Activated CD8-positive, alpha-beta memory T cell treated with anti-CD3 and anti-CD28 coated beads for 1 hour (primary cell): ENCODE measurements at places on chromosomes 6 and 20.
A peak's percentile ranks its signal among the peaks of the same experiment; 100 is the strongest.

- DNase-seq, result peak; percentile 51
Observed at GRCh38 chr20:25865715-25866656, 169.3 kb upstream of the ZNF337 start.

GRCh38 chr20:60727425-60727824 is 524.6 kb upstream of the CDH4 start:
- no peak for DNase-seq

DNA sequence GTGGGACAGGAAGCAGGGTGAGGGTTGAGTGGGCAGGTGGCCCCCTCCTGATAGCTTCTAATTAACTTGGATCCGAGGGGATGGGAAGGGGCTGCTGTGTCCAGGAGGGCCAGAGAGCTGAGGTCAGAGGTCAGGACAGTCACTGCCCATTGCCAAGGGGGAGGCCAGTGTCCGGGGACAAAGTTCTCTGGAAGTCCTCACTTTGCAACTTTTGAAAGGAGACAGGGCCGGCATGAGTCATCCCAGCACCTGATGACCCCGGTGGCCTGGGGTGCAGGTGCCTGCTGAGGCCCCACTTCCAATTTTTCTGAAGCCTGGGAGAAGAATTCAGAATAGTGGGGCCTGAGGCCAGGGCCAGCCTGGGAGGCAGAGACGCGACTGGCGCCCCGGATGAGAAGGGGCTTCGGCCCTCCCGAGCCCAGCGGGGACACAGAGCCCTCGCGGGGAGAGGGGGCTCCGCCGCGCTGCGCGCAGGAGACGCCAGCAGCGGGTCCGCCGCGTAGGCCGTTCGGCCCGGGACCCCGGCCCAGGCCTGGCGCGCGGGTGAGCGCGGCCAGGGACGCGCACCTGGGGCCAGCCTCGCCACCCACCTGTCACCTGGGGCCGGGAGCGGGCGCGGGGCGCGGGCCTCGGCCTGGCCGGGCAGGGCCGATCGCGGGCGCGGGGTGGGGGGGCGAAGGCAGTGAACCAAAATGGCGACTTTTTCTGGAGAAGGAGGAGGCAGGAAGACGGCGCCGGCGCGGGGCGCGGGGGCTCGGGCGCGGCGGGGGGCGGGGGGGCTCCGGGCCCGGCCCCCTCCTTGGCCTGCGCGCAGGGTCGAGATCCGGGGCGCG is 586 bp downstream of the ZNF512B start:
- no peak for DNase-seq

- no peak for DNase-seq
Observed at GRCh38 chr6:17859846-17860245, 127.6 kb downstream of the KIF13A start.

GRCh38 chr6:170172825-170173256 is 118.0 kb downstream of the DLL1 start:
- no peak for DNase-seq

DNA sequence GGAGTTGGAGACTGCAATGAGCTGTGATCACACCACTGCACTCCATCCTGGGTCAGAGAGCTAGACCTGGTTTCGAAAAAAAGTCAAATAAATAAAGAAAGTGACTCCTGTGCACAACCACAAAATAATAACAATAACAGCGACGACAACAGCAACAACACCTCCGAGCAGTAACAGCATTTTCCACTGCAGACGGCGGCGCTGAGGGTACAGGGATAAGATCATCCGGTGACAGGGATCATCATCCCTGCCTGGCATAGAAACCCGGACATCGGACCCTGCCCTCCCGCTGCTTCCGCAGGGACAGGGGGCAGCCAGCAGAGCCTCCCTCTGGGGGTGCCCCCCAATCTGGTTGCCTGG is 11.5 kb downstream of the SRXN1 start:
- no peak for DNase-seq

- no peak for DNase-seq
Observed at GRCh38 chr6:41427642-41428335, 92.4 kb downstream of the NCR2 start.

- DNase-seq, result no peak
Observed at GRCh38 chr20:831956-832355, 1.6 kb upstream of the FAM110A start.

GRCh38 chr20:39605361-39605760 is 643.2 kb downstream of the DHX35 start:
- DNase-seq, result no peak

- DNase-seq, result no peak
Observed at GRCh38 chr6:45387236-45387635, 9.5 kb upstream of the SUPT3H start.

DNA sequence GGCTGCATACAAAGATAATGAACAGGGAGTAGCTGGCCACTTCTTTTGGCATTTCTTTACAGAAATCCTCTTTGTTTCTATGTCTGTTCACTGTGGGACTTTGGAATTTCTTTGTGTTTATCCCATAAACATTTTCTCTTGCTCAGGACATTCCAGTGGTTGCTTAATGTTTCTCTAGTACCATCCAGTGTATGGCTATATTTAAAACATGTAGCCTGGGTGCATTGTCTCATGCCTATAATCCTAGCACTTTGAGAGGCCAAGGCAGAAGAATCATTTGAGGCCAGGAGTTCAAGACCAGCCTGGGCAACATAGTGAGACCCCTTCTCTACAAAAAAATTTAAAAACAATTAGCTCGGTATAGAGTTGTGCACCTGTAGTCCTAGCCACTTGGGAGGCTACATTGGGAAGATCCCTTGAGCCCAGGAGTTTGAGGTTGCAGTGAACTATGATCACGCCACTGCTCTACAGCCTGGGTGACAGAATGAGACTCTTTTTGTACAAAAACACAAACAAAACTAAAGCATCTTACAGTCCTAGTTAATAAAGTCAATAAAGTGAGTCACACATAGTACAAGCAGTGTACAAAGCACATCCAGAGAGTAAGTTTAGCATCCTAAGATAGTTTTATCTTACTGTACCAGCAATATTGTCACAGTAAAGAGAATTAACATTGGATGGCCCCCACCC is 63.3 kb downstream of the ZFAND3 start:
- no peak for DNase-seq

GRCh38 chr6:1689141-1689540 is 79.4 kb downstream of the FOXC1 start:
- no peak for DNase-seq

DNA sequence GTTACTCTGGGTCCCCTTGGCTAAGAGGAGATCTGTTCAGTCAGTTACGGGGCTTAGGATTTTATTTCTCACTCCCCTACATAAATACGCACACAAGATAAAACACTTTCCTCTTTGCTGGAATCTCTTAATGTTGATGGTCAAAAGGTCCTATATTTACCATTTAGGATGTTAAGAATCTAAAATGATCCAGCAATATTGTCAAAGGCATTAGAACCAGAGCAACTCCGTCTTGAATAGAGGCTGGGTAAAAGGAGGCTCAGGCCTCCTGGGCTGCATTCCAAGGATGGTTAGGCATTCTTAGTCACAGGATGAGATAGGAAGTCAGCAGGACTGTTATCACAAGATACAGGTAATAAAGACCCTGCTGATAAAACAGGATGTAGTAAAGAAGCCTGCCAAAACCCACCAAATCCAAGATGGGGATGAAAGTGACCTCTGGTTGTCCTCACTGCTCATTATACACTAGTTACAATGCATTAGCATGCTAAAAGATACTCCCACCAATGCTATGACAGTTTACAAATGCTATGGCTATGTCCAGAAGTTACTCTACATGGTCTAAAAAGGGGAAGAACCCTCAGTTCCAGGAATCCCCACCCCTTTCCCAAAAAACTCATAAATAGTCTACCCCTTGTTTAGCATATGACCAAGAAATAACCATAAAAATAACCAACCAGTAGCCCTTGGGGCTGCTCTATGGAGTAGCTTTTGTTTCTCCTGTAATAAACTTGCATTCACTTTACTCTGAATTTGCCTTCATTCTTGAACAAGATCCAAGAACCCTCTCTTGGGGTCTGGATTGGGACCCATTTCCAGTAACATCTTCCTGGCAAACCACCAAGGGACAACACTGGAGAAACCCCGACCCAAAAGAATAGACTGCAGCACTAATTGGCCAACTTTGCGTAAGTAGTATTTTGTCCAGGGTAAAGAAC is 107.5 kb downstream of the DTNBP1 start:
- DNase-seq, result no peak

- no peak for DNase-seq
Observed at GRCh38 chr6:131900231-131900630, 50.9 kb downstream of the CCN2 start.

DNA sequence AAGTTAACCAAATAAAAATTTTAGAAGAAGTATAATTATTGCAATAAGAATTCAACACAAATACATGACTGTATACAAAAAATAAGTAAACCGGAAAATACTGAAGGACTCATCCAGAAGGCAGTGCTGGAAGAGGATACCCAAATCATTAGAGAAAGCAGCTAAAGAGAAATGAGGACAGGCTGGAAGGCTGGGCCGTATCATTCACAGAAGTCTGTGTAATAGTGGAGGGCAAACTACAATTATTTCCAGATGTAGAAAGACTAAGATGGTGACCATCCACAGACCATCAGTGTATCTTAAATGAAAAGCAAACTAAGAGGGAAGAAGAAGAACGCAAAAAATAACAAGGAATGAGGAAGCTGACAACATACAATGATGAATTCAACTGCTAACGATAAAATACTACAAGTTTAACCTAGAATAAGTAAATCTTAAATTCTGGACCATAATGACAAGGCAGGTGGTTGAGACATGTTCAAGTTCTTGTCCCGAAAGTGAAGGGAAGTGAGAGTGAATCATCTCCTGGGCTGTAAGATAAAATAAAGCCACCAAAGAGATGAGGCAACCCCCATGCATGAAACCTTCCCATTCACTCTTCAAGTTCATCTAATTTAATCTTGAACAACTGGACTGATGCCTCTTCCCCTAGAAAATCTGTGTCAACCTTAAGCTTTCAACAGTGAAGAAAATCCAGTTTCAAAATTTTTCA is 71.5 kb downstream of the SLC23A2 start:
- DNase-seq, result no peak

- no peak for DNase-seq
Observed at GRCh38 chr20:53359425-53359824, 234.2 kb downstream of the ZNF217 start.

GRCh38 chr6:36769676-36770499 is 69.4 kb downstream of the CPNE5 start:
- no peak for DNase-seq

DNA sequence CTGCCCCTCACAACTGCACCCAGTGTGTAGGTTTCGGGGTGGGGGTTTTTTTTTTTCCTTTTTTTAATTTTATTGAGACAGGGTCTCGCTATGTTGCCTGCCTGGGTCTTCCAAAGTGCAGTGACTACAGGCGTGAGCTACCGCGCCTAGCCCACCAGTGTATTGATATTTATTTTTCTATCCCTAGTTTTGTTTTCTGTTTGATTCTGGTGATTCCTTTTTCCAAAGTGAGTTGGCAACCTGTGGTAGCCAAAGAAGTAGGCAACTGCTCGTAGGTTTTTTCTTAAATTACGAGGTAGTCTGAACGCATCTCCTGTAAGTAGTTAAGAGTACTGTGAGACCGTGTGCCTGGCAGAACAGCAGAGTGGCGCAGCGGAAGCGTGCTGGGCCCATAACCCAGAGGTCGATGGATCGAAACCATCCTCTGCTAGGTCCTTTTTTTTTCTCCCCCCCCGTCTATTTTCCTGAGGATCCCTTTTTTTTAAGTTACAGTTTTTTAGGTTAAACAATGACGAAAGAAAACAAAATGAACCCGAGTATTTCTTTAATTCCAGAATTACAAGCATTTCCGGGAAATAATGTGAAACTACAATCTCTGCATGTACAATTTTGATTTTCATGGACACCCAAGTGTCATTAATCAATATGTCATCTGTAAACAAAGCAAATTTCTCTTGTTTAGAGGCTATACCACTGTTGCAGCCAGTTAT is 78.7 kb upstream of the BTN3A2 start:
- DNase-seq, result peak; percentile 52

DNA sequence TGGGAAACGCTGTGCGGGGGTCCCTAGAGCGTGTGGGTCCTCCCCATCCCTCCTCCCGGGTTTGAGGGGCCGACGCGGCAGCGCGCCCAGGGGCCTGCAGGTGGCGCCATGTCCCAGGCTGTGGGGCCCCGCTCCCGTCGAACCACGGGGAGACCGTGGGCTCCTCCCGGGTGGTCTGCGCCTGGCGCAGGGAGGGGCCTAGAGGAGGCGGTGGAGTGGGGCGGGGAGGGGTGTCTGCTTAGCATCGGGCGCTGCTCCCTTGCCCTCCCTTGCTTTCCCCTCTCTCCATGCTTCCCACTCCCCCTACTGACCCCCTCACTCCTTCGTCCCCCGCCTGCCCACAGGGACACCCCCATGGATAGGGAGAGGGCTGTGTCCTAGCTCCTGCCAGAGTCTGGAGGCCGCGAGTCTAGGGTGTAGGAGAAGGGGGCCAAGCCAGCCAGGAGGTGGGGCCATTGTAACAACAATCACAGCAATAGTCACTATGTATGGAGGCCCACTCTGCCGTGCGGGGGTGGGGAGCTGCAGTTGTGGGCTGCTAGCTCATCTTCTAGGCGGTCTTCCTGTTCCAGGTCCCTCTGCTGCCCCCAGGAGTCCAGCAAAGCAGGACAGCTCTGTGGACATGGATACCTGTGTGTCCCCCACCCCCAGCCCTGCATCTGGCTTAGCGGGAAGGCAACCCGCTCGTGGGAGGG is 51.7 kb downstream of the CHMP4B start:
- DNase-seq, result peak; percentile 29

- no peak for DNase-seq
Observed at GRCh38 chr6:156976216-156977127, 199.3 kb downstream of the ARID1B start.

- DNase-seq, result no peak
Observed at GRCh38 chr20:43994486-43995100, 79.9 kb downstream of the TOX2 start.

DNA sequence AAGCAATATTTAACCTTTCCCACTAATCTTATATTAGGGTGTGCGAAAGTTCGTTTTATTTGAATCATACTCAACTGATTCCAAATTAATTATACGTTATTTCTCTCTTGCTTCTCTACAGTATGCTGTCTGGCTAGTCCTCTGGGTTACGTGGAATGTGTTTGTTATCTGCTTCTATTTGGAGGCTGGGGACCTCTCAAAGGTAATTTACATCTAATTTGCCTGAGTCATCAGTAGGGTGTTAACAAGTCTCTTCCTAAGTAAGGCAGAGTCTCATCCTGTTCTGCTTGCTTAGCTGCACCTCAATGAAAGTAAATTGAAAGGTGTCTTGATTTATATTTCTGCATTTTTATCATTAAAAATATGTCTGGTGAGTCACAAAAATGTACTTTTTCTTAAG is 551.5 kb downstream of the NKAIN2 start:
- no peak for DNase-seq

- DNase-seq, result no peak
Observed at GRCh38 chr6:27980111-27980510, 23.1 kb downstream of the OR2B6 start.

GRCh38 chr20:25315418-25316210 is 67.7 kb downstream of the PYGB start:
- no peak for DNase-seq

GRCh38 chr6:5471044-5471443 is 209.7 kb downstream of the FARS2 start:
- peak; percentile 33 for DNase-seq

- DNase-seq, result no peak
Observed at GRCh38 chr6:50025258-50025657, 3.5 kb upstream of the DEFB110 start.
